WTC11 (cell line): ENCODE measurements at places on chromosomes 16 and 17.

DNA sequence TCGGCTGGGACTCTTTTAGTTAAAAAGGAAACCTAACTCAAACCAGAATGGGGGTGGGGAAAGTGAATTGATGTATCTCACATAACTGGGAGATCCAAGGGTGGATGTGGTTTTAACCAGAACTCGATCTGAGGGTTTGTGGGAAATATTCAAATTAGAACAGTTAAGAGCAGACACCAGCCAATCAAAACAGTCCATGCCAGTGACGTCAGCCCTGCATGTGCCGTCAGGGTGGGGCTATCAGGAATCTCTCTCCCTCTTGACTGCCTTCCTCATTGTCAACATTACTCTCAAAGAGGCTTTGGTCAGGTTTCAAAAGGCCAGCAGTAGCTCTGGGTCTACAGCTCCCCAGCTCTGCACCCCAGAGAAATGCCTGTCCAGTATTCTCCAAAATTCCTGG lies 94.2 kb upstream of the HSBP1 start:
- DNase-seq = no peak

- no peak for DNase-seq
These were observed 315.4 kb downstream of the MAP2K6 start for GRCh38 chr17:69729944-69730343.

GRCh38 chr16:79297805-79298204 lies 302.7 kb downstream of the MAF start:
- no peak for DNase-seq

- DNase-seq = no peak
These were observed 221.0 kb downstream of the CPPED1 start for GRCh38 chr16:12582696-12583095.

- no peak for DNase-seq
These were observed 36.8 kb downstream of the SRCIN1 start for GRCh38 chr17:38568845-38569510.

DNA sequence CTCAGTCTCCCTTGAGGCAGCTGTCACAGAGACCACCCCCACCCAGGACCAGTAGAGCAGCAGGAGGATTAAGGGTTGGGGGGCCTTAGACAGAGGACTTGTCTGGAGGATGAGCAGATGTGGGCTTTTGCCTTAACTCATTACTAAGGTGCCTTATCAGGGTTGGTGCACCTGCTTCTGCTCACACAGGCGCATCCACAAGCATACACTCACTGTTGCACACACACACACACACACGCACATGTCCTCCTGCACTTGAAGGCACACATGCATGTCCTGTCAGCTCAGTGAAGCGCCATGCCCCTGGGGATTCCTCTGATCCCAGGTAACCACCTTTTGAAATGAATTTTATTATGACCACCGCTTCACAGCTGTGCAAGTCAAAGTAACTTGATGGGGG lies 1.2 kb downstream of the GFAP start:
- no peak for DNase-seq

- DNase-seq = peak; percentile 75
These were observed 688 bp downstream of the FBRS start for GRCh38 chr16:30658731-30659506.

GRCh38 chr17:32240750-32241149 lies 24.9 kb upstream of the RHBDL3 start:
- DNase-seq = no peak

GRCh38 chr16:54647216-54647615 lies 283.4 kb upstream of the IRX5 start:
- DNase-seq = no peak

GRCh38 chr16:69186642-69187445 lies at the start of gene SNTB2:
Gene SNTB2 (plus strand): TSS chr16:69187164. CDS start chr16:69187167, 3 bp downstream.
- DNase-seq = peak; percentile 95

GRCh38 chr16:2043667-2044451 lies 3.8 kb downstream of the NTHL1 start:
- DNase-seq = no peak

DNA sequence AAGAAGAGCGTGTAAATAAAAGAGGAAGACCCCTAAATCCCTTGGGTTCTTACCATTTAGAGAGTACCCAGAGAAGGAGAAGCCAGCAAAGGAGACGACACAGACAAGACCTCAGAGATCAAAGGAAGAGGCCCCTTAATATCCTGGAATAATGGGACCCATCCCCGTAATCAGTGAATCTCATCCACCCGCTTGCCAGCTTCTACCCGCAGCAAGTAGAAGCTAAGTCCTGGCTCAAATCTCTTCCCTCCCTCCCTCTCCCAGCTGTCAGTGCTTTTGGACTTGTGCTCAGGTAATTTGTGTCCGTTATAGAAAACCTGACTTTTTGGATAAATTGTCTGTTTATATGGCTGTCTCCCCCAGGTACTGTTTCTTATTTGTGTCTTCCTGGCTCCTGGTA lies 1.9 kb downstream of the LYRM1 start:
- DNase-seq = no peak

DNA sequence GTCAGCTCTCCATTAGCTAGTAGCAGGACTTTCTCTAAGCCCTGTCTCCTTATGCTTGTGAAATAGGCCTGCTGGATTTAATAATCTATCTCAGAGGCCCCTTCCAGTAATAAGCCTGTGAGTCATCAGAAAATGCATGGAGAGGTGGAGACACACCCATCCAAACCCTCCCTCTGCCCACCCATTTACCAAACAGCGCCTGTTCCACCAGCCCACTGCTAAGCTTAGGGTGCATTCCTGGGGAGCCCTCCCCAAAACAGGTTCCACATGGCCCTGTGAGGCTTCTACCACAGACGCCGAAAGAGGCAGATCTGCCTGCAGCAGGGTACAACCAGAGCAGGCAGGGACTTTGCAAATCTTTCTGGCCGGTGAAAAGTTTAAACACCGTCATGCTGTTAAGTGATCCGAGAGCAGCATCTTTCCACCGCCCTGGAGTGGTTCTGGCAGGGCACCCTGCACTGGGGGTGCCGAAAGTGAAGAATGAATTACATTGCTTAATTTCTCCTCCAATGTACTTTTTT lies 99.3 kb downstream of the GAS7 start:
- DNase-seq = no peak

GRCh38 chr17:10666906-10667305 lies 9.8 kb upstream of the MYH3 start:
- no peak for DNase-seq

- no peak for DNase-seq
These were observed 2192.4 kb downstream of the TP53TG3F start for GRCh38 chr16:35651841-35652240.

GRCh38 chr17:67421869-67422273 lies 44.8 kb downstream of the PITPNC1 start:
- DNase-seq = no peak

- DNase-seq = no peak
These were observed 339.9 kb downstream of the SOX9 start for GRCh38 chr17:72460711-72461110.

DNA sequence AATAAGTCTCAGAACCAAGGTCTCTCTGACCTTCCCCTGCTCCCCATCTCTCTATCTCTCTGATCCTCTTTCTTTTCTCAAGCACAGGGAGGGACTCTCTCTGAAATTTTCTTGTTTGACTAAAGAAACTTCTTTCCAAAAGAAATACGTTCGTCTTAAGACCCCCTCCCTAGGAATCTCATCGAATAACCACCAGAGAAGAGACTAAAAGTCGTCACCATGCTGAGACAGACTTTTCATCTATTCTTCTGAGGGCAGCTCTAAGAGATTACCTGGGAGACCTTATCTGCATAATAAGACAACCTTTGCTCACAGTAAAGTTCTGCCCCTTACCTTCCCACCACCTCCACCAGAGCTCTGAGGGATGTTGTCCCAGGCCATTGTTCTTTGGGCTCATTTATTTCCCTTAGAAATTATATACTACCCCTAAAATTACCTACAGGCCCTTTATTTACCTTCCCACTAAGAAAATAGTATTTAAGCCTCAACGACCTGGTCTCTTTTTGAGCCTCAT lies 133.7 kb upstream of the EEF2KMT start:
- DNase-seq = no peak

- no peak for DNase-seq
These were observed 110.6 kb upstream of the PLCG2 start for GRCh38 chr16:81668243-81669097.

DNA sequence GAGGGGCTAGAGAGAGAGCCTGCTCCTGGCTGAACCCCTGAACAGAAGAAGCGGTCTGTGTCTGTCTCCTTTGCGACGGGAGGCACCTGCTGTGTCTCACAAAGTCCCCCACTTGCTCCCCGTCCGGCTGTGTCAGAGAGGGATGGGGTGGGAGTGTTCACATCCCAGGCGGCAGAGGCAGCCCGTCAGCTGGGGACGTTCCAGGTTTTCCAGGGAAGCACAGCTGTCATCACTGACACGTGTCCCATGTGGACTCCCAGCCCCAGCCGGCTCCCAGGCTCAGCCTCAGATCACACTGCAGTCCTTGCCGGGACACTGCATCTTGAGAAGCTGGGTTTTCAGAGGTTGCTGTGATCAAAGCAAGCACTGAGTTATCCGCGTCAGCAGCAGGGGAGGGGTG lies 1.6 kb downstream of the TELO2 start:
- no peak for DNase-seq

DNA sequence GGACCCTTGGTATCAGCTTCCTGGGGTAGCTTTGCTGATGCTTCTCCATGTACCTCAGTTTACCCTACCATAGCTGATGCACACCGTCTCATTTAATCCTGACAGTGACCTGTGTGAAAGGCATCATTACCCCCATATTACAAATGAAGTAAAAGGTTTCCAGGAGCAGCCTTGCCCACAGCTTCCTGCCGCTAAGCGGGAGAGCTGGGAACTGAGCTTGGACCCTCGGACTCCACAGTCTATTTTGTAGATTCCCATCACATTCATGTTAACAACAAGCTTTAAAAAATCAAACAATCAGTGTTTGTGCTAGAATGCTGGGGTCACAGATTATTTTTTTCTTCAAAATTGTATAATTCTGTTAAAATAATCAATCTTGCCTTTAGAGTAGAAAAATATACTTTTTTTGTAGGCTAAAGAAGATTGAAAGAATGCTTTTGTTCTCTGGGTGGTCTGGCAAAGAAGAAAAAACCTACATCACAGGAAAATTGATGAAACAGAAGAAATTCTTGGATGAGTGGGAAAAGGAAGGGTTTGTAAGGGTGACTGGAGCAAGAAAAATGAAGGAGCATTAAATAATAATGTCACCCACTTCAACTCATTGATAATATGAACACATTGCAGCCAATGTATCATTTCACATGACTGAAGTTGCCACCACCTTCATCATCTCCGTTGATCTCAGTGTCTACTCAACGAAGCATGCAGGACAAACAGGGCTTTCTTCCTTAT lies 9.5 kb upstream of the USP10 start:
- no peak for DNase-seq

DNA sequence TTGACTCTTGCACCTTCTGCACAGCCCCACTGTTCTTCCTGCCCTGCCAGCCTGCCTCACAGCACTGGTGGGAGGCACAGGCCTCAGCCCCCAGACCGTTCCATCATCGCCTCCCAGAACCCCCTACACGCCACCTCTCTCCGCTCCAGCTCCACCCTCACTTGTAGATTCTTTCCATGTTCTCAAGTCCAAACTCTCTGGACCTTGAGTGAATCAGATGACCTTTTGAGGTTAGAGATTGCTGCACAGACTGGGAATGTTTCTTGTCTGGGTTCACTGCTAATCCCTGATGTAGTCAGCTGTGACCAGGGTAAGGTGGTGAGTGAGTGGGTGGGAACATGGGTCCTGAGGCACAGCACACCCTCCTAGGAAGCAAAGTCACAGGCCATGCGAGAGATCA lies 272.4 kb downstream of the IRF8 start:
- DNase-seq = no peak

- peak; percentile 31 for DNase-seq
These were observed 209.2 kb upstream of the TNRC6C start for GRCh38 chr17:77749321-77749751.

- no peak for DNase-seq
These were observed 877.7 kb upstream of the CDH8 start for GRCh38 chr16:62913924-62914323.

GRCh38 chr16:28181515-28181914 lies 30.2 kb downstream of the XPO6 start:
- DNase-seq = no peak

GRCh38 chr17:48905987-48906515 lies 2.2 kb upstream of the UBE2Z start:
- no peak for DNase-seq

- DNase-seq = peak; percentile 87
These were observed 45.6 kb upstream of the HOXB9 start for GRCh38 chr17:48671697-48672171.

GRCh38 chr16:58651965-58652348 lies 22.3 kb upstream of the CNOT1 start:
- no peak for DNase-seq

DNA sequence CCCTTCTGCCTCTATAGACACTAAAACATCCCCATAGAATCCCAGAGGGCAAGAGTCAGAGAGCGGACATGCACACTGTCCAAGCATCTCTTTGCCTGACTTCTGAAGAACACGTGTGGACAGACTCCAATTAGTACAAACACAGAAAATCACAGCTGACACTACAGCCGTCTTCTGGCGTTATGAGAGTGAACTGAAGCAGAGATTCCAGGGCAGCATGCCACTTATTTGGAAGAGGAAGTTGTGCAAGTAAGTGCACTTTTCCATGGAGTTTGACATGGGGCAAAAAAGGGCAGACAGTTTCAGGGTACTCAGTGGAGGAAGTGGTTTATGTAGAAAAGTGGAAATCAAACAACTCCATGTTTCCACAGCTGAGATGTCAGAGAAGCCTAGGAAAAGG lies 16.8 kb upstream of the ZNF287 start:
- DNase-seq = no peak

GRCh38 chr17:77429969-77430752 lies 289.4 kb downstream of the SEC14L1 start:
- peak; percentile 95 for DNase-seq

GRCh38 chr16:84500531-84500930 lies 3.9 kb downstream of the MEAK7 start:
- no peak for DNase-seq

- DNase-seq = no peak
These were observed 2.3 kb upstream of the PAFAH1B1 start for GRCh38 chr17:2591040-2591640.

DNA sequence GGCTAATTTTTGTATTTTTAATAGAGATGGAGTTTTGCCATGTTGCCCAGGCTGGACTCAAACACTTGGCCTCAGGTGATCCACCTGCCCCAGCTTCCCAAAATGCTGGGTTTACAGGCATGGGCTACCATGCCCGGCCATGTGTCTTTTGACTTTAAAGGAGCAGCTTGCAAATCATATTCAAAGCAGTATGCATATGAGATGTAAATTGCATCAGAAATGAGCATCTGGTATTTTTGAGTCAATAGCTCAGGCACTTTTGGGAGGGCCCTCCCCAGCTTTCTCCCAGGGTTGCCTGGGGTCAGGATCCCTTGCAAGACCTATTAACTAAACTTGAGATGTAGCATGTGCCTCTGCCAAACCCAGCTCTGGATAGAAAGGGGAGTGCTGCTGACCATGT lies 21.5 kb downstream of the EPOP start:
- DNase-seq = no peak
